ENCODE measurements at places on chromosomes 4 and X. TPM values are rescaled to one million over a fixed set of nuclear protein-coding genes. Genes with fewer than 3 reads are reported as not detected.

The FGFR3 gene
- total RNA-seq = 0.84 TPM

The WAS gene
- total RNA-seq = 0.17 TPM

The SSX7 gene
- not detected for total RNA-seq

The CTPS2 gene
- total RNA-seq = 11.9 TPM

The BTK gene
- total RNA-seq = not detected

The INPP4B gene
- 6.9 TPM for total RNA-seq

The NAT8L gene
- under 0.01 TPM for total RNA-seq

The P2RY10 gene
- total RNA-seq = not detected

The LRAT gene
- total RNA-seq = under 0.01 TPM

The FHDC1 gene
- total RNA-seq = 0.17 TPM

The HSD17B13 gene
- under 0.01 TPM for total RNA-seq

The FAM53A gene
- 5.7 TPM for total RNA-seq

The EVC2 gene
- total RNA-seq = 7.0 TPM

The ADH6 gene
- total RNA-seq = not detected

The SATL1 gene
- total RNA-seq = not detected

The LINC00632 gene
- total RNA-seq = 5.2 TPM

The HSFX4 gene
- not detected for total RNA-seq

The LRCH2 gene
- total RNA-seq = 2.7 TPM

The MAGIX gene
- 1.3 TPM for total RNA-seq

The EXOC1L gene
- not detected for total RNA-seq

The TSPAN7 gene
- 0.17 TPM for total RNA-seq

The NEXMIF gene
- not detected for total RNA-seq

The KIF4A gene
- 17.7 TPM for total RNA-seq

The IL2RG gene
- total RNA-seq = not detected

The FRAS1 gene
- total RNA-seq = 0.30 TPM

The ADH7 gene
- not detected for total RNA-seq

The PASD1 gene
- total RNA-seq = not detected

The CXorf49 gene
- not detected for total RNA-seq

The SRPK3 gene
- 0.59 TPM for total RNA-seq

The TLR1 gene
- 0.84 TPM for total RNA-seq

The PPP1R2C gene
- total RNA-seq = not detected

The KDR gene
- 0.74 TPM for total RNA-seq

The CDKL5 gene
- 1.3 TPM for total RNA-seq

The CLGN gene
- total RNA-seq = 5.9 TPM

The APBB2 gene
- 45.9 TPM for total RNA-seq

The GPM6B gene
- total RNA-seq = 9.4 TPM

The DNAAF6 gene
- total RNA-seq = not detected

The AR gene
- 2.7 TPM for total RNA-seq

The CENPC gene
- 10.4 TPM for total RNA-seq

The GYPB gene
- not detected for total RNA-seq

The ITIH6 gene
- total RNA-seq = not detected

The GC gene
- not detected for total RNA-seq

The ZNF518B gene
- total RNA-seq = 10.1 TPM

The NPY2R gene
- total RNA-seq = under 0.01 TPM

The SEPSECS gene
- total RNA-seq = 2.8 TPM

The CASP6 gene
- 43.7 TPM for total RNA-seq

The MAGED4 gene
- total RNA-seq = 81.3 TPM

The PNMA5 gene
- total RNA-seq = not detected

The BTC gene
- 0.30 TPM for total RNA-seq

The SLAIN2 gene
- total RNA-seq = 38.8 TPM

The TRIM2 gene
- 21.1 TPM for total RNA-seq

The CT45A8 gene
- total RNA-seq = not detected

The C4orf51 gene
- total RNA-seq = not detected

The FAM236C gene
- total RNA-seq = not detected

The CHIC1 gene
- total RNA-seq = 2.4 TPM
